Fibroblast of upper back skin (primary cell): ENCODE measurements at places on chromosomes 11 and 22.
A peak's percentile ranks its signal among the peaks of the same experiment; 100 is the strongest.

DNA sequence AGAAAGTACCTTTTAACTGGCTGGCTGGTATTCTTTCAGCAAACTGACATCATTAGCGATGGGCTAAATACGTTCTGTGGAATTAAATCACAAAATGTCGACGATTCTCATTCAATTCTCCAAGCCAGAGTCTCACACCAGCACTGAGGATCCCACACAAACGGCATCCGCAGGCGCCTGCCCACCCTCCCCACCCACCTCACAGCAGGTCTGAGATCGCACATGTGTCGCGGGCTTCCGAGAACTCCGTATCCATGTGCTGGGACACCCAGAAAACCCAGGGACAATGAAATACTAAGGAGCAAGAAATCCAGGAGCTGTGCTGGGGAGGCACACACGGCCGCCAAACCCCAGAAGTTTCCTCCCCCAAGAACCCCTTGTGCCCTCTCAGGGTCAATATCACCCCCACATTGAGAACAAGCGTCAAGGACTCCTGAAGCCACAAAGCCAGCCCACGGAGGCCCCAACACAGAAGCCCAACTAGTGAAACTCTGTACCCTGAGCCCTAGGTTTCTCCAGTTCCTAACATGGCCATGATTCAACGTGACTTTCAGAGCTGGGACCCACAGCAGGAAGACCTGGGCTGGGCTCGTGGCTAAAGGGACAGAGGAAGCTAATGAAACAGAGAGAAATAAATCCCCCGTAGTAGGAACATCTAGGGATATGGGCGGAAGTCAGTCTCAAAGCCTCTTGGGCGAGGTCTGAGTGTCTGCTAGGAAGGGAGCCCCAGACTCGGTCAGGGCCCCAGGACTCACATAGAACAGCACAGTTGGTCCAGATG lies 8.0 kb downstream of the TOLLIP start:
- no peak for DNase-seq

GRCh38 chr11:112516261-112516660 lies 255.6 kb upstream of the PLET1 start:
- DNase-seq: no peak

- no peak for DNase-seq
Measured at GRCh38 chr11:121566279-121567168, 113.8 kb upstream of the SORL1-AS1 start.

GRCh38 chr11:9518835-9519410 lies 54.5 kb upstream of the WEE1 start:
- DNase-seq: no peak

GRCh38 chr11:27723687-27724086 lies 23.4 kb upstream of the BDNF start:
- DNase-seq: no peak

DNA sequence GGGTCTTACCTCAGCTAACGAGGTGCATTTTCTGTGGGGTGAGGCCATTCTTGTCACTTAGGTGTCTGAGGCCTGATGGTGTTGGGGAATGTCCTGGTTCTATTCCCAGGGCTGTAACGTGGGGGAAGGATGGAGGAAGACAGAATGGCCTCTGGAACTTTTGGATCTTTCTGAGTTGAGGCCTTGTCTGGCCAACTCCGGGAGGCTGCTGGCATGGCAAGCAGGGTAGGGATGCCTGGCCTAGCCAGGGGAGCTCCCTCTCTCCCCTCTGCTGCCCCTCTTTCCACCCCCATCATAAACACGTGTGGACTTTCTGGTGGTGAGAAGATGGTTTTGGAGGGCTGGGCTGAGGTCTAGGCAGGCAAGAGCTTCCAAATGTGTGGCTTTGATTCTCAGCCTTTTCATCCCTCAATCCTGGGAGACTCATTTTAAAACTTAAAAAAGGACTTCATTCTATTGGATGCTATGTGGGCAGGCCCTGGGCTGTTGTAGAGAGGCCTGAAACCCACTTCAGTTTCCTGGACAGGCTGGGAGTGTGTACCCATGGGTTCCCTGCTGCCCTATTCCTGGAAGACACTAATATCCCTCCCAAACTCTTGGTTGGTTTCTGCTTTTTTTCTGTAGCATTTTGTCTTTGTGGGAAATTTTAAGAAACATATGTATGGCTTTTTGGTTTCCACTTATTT lies 30.9 kb downstream of the ZBTB16 start:
- DNase-seq: no peak

GRCh38 chr22:38490915-38491314 lies 15.2 kb downstream of the DDX17 start:
- peak; percentile 31 for DNase-seq

- DNase-seq: no peak
Measured at GRCh38 chr11:16410479-16410878, 54.1 kb upstream of the SOX6 start.

- no peak for DNase-seq
Measured at GRCh38 chr11:21825127-21825526, 367.8 kb upstream of the ANO5 start.

DNA sequence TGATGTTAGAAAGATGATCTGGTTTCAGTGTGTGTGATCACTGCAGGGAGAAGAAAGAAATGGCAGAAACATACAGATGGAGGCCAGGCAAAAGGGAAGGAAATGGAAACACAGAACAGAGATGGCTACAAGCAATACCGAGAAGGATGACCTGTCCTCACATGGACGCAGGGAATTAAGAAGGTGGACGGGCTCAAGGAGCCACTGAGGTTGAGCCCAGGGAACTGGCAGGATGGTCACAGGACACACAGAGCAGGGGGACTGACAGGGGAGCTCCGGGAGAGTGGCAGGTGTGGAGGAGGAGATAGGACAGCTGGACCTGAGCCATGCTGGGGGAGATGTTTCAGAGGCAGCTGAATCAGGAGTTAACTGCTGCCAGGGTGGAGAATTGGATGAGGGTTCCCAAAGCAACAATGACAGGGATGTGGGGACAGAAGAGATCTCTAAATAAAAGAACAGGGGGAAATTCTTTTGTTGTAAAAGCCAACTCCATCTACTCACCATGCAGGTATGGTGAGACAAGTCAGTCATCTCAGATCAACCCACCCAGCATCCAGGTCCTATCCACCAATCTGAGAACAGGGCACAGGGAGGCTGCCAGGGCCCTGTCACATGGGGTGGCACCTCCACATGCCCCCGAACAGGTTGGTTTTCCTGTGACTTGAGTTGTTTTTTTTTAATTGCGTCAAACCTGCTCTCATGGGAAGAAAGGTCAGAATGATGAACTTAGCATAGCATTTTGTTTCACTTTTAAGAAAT lies 26.3 kb downstream of the KLHL22 start:
- DNase-seq: no peak

GRCh38 chr11:74839971-74840370 lies 91.3 kb downstream of the RNF169 start:
- no peak for DNase-seq

DNA sequence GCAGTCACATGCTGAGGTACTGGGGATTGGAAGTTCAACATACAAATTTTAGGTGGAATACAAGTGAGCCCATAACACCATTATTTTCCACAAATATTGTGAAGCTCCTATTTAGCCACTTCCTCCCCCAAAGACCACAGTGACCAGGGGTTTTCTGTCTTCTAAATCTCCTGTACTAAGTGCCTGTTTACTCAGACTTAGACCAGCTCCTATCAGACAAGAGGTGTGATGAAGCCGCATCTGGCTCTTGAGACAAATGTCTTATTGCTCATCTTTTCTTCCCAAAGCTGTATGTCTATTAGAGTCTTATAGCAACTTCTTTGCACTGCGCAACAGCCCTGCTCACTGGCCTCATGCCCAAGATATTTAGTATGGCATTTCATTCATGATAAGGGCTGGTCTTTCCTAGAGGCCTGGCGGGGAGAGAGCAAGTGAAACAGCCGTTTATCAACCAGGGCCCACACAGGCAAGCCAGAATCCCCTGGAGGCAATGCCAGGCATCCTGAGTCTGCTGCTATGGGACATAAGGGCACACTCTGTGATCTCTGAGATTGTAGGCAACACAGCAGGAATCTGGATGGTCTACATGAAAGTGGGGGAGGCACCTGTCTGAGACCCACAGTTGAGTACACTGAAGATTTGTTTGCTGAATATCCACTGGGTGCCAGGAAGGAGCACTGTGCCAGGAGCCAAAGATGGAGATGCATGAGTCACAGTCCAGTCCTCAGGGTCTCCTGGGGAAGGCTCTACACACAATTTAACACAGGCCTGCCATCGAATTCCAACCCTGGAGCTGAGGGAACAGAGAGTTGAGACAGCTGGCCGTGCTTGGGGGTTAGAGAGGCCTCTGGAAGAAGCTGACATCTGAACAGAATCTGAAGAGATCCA lies 78.5 kb upstream of the NCAM1 start:
- DNase-seq: no peak

DNA sequence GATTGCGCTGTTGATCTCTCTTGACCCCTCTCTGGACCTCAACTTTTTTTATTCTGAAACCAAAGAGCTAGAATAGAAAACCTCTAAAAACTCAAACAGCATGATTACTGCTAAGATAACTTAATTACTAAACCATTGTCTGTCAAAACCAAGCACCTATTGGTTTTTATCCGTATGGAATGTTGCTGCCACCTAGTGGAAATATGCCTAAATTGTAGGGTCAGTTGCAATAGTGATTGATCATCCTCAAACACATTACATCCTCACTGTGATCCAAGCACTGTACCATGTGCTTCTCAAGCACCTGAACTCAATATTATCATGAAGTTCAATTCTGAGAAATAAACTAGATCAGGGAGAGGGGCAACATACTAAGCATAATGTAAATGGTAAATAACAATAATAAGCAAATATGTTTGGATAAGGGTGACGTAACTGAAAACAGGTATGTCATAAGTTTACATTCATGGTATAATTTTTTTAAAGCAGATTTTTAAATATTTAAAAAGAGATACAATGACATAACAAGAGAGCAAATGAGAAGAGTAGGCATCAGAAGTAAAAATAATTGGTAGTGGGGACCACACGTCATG lies 3.8 kb upstream of the OR5A2 start:
- DNase-seq: peak; percentile 36

GRCh38 chr11:76794371-76795289 lies 11.5 kb downstream of the TSKU start:
- no peak for DNase-seq

- DNase-seq: no peak
Measured at GRCh38 chr11:47669856-47670255, 27.5 kb upstream of the MTCH2 start.

GRCh38 chr22:26957897-26958296 lies 300.5 kb downstream of the MIAT start:
- DNase-seq: peak; percentile 29

DNA sequence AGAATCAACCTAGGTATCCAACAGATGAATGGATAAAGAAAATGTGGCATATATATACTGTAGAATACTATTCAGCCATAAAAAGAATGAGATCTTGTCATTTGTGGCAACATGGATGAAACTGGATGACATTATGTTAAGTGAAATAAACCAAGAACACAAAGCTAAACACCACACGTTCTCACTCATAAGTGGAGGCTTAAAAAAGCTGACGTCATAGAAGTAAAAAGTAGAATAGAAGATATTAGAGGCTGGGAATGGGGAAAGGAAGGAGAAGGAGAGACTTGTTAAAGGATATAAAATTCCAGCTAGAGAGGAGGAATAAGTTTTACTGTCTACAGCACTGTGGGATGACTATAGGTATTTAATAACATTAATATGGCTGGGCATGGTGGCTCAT lies 12.9 kb downstream of the EXPH5 start:
- no peak for DNase-seq

DNA sequence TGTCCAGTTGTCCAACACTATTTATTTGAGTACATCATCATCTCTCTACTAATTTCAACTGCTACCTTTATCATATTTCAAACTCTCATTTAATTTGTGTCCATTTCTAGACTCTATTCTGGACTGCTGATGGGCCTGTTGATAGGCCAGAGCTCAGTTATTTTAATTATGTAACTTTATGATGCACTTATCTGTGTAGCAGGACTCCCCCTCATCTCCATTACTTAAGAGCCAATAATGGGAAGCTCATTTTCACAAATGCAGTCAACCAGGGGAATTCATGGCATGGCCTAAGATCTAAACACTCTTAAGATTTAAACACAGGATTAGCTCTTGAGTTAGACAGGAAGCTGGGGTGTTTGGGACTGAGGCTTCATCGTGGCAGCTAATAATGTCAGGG lies 21.4 kb downstream of the KCNQ1OT1 start:
- no peak for DNase-seq

GRCh38 chr11:15229069-15229468 lies 114.3 kb downstream of the INSC start:
- no peak for DNase-seq

DNA sequence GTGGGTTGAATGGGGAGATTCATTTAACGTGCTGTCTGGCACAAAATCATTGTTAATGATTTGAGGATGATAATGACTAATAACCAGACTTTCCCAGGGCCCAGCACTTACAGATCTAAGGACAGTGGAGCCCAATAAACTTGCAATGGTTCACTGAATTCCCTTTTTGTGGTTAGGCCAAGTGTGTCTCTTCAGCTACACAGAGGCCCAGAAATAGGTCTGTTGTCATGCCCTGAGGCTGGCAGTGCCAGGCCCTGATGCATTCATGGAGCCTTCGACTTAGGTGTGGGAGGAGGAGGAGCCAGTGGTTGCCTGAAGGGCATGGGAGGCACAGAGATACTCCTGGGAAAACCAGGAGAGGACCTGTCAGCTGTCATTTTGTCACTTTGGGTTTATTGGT lies 56.1 kb downstream of the KIAA1671 start:
- no peak for DNase-seq

- DNase-seq: no peak
Measured at GRCh38 chr22:40521046-40521445, 115.5 kb downstream of the MRTFA start.

DNA sequence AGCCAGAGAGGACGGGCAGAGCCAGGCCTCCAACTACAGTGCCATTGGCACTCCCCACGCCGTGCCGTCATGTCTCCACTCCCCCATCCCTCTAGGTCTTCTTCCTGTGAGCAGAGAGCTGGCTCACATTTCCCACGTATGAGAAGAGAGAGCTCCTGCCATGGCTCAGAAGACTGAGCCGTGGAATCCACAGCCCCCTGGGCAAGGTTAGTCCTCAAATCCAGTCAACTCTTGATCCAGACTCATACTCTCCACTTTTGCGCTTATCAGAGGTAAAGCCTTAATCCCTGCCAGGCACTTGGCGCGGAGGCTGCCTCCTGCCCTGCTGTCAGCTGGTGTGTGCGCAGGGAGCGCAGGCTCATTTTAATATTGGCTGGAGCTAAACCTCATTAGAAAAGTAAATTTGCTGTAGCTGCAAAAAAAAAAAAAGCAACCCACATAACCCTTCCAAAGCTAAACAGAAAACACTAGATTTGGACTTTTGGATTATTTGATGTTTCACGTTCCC lies 4.7 kb downstream of the B3GAT1 start:
- no peak for DNase-seq
